ENCODE measurements at places on chromosomes 6 and 20.

GRCh38 chr20:59575216-59575615 lies 29.1 kb upstream of the PHACTR3 start:
- DNase-seq = no peak

DNA sequence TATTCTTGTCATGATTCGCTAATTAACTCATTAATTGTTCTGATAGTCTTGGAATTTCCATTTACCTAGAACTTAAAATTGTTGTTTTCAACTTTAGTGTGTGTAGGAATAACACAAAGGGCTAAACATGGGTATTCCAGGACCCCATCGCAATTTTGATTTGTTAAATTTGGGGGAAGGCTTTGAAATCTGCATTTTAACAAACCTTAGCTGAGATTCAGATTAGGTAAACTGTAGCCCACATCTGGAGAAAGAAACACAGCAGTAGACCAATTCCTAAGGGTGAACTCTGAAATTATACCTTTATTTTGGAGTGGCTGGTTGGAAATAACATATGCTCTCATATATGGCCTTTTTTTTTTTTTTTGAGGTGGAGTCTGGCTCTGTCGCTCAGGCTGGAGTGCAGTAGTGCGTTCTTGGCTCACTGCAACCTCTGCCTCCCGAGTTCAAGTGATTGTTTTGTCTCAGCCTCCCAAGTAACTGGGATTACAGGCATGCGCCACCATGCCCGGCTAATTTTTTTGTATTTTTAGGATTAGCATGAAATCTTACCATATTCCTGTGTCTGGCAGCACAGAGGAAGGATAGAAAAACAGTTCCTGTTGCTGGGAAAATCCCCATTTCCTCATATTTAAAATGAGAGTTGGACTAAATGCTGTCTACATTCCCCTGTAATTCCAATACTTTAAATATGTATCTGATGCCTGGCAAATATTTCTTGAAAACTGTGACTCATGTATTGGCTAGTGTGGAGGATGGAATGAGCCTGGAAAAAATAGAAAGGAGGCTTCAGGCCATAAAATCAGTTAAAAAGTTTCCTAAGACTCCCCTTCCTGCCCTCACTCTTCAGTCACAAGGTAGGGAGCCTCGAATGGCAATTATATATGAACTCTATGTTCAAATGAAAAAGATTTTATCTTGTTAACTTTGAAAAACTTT lies 96.7 kb upstream of the FAM184A start:
- DNase-seq = no peak

DNA sequence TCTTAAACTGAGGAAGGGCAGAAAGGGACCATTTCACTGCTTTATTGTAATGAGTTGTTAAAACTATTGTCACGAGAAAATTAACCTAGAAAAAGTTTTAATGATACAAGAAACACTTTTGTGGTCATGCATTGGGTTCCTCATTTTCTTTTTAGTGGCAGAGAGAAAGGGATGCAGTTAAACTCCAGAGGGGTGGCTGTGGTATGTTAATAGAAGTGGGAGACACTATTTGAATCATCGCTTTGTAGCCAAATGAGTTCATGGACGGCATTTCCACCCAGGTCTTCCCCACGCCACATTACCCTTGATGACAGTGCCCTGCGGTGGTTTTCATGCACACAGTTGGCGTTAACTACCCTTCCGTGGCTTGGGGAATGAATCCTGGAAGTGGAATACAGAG lies 235.6 kb downstream of the PLCB1 start:
- no peak for DNase-seq

DNA sequence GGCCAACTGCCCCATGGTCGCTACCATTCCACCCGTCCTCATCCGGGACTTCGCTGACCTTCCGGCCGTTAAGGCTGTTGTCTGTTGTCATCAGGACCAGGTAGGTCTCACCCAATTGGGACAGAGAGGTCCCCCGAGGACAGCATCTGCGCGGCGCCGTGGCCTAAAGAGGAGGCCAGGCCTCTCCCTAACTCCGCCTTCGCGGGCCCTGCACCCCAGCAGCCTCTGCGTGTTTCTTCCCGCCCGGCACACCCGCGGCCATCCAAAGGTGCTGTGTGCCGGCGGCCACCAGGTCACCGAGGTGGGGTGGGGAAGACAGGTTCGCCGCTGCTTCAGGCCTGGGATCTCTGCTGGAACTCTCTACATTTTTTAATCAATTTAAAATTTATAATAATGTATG lies 9.0 kb downstream of the OR2W1 start:
- DNase-seq = no peak

GRCh38 chr6:119749335-119749734 lies 399.8 kb upstream of the MAN1A1 start:
- no peak for DNase-seq

DNA sequence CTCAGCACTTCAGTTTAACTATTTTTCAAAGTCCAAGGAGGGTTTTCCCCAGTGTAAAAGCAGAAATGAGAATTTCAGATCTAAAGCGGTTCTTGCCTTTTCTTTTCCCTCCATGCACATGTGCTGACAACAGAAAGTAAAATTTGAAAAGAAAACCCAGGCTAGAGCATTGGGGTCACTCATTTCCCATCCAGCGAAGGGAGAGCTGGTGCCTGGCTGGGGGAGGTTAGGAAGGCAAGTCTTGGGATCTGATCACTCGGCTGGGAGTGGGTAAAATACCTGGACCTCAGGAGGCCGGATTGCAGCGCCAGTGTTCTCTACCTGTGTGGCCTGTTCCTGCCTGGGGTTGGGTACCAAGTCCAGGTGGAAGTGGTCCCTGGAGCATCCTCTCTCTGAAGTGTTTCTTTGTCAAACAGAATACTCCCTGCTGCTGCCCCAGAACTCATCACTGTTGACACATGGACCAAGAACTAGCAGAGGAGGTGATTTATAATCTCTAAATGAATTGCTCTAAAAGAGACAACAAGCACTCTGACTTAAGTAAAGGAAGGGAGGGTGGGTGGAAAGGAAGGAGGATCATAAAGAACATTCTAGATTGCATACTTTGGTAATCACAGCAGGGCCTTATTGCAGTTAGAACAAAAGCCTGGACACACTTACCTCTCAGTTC lies 136.0 kb downstream of the MTHFD1L start:
- no peak for DNase-seq

GRCh38 chr6:40788661-40789655 lies 201.8 kb upstream of the LRFN2 start:
- DNase-seq = no peak

DNA sequence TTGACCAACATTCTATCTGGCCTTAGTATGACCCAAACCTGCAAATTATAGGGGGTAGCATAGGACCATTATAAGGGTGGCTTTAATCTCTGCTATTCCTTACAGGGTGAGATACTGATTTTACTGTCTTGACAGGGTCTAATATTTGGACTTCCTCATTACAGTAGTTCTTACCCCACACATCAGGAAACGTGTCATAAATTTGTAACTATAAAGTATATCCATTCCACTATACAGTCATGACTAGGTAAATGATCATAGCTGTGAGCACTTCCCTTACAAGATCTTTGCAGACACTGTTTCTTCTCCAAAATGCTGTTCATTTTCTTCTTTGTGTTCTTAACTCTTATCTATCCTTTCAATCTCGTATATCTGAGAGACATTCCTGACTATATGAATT lies 518.7 kb upstream of the RNF217 start:
- no peak for DNase-seq

GRCh38 chr6:158938811-158939254 lies 61.2 kb downstream of the RSPH3 start:
- DNase-seq = no peak

GRCh38 chr6:146915671-146916127 lies 288.5 kb upstream of the STXBP5 start:
- DNase-seq = no peak

GRCh38 chr6:166166314-166167257 lies 1.1 kb downstream of the TBXT start:
- no peak for DNase-seq

DNA sequence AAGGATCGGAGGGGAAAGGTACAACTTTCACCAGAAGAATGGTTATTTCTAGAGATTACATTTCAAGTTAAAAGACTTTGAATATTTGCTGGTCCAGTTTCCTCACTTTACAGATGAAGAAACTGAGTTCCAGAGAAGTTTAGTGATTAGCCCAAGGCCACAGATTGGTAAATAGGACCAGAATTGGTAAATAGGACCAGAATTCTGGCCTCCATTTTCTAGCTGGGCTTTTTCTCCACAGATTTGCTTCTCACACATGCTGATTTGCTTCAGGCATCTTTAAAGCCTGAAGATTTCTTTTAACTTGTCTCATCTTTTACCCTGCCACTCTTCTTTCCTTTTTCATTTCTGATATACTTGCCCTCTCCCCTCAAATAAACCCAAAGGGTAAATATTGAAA lies 5.2 kb upstream of the LIN28B start:
- DNase-seq = no peak

- no peak for DNase-seq
Measured at GRCh38 chr6:53834132-53834531, 39.3 kb downstream of the LRRC1 start.

- DNase-seq = no peak
Measured at GRCh38 chr6:8194490-8194889, 92.1 kb upstream of the EEF1E1 start.

DNA sequence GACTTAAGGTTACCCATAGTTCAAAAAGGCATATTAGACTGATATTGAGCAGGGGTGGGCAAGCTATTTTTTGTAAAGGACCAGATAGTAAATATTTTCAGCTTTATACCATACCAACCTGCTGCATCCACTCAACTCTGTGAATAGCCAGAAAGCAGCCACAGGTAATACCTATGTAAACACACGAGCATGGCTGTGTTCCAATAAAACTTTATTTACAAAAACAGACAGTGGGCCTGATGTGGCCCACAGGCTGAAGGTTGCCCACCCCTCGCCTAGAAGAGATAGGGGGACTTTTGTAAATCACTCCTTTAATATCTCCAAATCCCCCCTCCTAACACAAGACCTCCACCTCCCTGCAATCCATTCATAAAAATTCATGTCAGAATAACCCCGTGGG lies 64.4 kb downstream of the PSMG4 start:
- DNase-seq = no peak

DNA sequence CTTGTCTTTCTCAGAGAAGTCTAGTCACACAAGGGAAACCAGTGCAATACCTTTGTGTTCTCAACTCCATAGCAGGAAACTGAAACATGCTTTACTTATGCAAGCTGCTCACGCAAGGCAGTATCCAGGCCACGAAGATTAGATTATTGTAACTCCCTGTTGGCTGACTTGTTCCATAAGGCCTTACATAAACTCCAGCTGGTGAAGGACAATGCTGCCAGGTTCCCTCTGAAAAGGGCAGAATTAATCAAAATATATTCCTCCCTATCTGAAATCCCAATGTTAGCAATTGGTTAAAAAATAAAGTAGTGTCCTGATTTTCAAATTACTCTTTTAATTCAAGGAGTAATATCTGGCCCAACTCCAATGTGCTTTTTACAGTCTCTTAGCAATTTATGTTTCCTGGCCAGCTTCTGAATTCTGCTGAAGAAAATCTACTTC lies 966.6 kb downstream of the HACE1 start:
- DNase-seq = no peak

GRCh38 chr6:74762841-74763240 lies 443.0 kb downstream of the COL12A1 start:
- no peak for DNase-seq

GRCh38 chr20:60669211-60669610 lies 582.9 kb upstream of the CDH4 start:
- no peak for DNase-seq

DNA sequence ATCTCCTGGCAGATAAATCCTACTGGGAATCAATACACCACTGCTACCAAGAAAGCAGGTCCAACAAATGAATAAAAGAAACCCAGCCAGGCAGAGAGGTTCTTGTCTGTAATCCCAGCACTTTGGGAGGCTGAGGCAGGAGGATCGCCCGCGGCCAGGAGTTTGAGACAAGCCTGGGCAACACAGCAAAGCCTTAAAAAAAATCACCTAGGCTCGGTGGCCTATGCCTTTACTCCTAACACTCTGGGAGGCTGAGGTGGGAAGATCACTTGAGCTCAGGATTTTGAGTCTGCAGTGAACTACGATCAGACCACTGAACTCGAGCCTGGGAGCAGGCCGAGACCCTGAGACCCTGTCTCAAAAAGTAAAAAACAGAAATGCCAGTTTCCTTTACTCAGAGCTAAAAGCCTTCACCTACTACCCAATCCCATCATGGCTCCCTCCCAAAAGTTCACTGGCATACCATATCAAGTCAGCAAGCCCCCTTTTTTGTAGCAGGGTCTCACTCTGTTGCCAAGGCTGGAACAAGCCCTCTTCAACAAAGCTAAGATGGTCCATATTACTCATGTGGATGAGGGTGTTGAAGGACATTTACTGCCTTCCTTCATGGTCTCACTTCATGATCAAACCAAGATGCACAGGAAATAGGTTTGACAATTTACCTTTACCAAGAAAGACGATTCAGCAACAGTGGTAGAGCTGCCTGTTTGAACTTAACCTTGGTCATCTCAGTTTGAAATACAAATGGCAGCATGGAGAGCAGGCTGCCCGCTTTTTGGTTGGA lies 5.3 kb downstream of the SNX5 start:
- no peak for DNase-seq

GRCh38 chr20:44182135-44182765 lies 4.7 kb downstream of the JPH2 start:
- no peak for DNase-seq

- DNase-seq = no peak
Measured at GRCh38 chr20:25221592-25222460, 26.1 kb upstream of the PYGB start.

- DNase-seq = no peak
Measured at GRCh38 chr6:6840831-6841291, 252.3 kb downstream of the LY86 start.

- DNase-seq = no peak
Measured at GRCh38 chr6:137237413-137238170, 18.4 kb upstream of the IFNGR1 start.

DNA sequence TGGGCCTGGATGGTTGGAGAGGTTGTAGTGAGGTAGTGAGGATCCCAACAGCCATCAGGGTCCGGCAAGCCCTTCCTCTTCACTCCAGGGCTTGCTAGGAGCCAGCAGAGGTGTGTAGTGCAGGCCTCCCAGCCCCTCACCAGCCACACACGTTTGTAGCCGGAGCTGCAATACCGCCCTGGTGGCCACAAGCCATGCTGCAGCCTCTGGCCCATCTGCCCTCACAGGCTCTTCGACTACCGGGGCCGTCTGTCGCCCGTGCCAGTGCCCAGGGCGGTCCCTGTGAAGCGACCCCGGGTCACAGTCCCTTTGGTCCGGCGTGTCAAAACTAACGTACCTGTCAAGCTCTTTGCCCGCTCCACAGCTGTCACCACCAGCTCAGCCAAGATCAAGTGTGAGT lies 36.4 kb downstream of the EIF2S2 start:
- DNase-seq = no peak

All from NCI-H526 treated with DMSO at 0.1 percent for 48 hours (cell line).